ENCODE measurements at places on chromosomes 2 and 18.

- no peak for DNase-seq
Measured at GRCh38 chr2:162030363-162031190, 43.4 kb downstream of the DPP4 start.

DNA sequence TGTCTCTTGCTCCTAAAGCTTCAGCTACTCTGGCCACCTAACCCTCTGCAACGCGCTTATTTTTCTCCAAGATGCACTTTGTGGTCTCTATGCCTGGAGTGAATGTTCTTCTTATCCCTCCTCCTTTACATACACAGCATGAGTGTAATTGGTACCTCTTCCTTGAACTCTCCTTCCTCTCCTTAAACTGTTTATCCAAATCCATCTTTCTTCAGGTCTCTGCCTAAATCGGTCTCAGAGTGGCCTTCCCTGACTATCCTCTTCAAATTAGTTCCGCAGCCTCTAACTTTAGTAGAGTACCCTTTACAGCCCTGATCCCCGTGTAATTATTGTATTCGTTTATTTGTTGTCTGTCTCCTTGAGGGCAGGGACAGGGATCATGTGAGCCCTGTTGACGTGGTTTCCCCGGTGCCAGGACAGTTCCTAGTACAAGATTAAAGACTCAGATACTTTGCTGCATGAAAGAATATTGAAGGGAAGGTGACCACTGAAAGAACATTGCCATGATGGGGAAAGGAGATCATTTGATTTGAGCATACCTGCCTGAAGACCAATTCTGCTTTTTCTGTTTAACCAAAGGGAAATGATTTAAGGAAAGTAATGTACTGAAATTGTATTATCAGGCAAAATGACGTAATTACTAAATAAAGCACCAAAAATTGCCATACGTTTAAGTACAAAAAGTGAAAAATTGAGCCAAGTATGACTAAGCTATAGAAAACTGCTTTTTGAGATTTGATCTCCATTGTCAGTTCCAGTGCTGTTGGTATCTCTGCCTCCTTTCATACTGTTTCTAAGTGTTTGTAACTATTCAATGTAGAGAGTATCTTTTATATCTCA is 1.2 kb downstream of the CNOT9 start:
- no peak for DNase-seq

GRCh38 chr2:201854841-201855240 is 48.5 kb downstream of the CDK15 start:
- DNase-seq = no peak

- DNase-seq = no peak
Measured at GRCh38 chr2:189370719-189371118, 70.6 kb upstream of the WDR75 start.

DNA sequence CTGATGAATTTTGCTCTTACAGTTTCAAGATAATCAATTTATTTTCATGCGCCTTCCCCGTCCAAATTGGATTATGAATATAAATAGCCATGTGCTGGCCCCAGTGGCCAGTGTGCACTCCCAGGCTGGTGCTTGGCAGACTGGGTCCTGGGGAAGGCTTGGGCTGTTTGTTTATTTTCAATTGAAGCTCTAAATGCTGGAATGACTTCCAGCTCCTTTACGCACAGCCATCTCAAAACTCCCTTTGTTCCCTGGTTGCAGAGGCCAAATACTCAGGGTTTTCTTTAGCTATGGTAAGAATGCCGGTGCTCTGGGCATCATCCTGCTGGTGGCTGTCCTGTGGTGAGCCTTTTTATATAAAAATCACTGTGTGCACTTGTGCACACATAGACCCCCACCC is 131.5 kb downstream of the PRKCE start:
- DNase-seq = no peak

DNA sequence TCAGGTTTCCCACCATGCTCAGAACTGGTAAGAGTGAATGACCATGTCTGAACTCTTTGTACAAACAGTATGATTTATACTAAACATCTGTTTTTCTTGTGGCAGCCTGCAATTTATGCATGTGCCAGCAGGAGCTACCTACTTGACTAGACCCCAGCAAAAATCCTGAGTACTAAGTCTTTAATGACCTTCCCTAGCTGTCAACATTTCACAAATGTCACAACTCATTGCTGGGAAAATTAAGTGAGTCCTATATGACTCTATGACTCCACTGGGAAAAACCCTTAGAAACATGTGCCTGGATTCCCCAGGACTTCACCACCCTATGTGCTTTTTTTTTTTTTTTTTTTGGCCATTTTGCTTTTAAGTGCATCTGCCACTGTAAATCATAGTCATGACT is 1225.8 kb downstream of the SUCLG1 start:
- DNase-seq = no peak

GRCh38 chr18:924987-925386 is 20.3 kb downstream of the ADCYAP1 start:
- no peak for DNase-seq

DNA sequence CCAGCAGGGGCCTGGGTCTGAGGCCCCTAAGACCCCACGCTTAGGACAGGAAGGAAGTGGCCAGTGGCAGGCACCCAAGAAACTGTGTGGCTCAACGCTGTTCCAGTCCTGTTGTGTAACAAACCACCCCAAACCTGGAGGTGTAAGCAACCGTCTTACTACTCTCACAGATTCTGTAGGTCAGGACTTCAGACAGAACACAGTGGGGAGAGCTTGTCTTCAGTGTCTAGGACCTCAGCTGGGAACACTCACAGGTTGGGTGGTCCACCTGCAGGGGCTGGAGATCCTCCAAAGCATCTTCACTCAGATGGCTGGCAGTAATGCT is 123.0 kb downstream of the KLHL29 start:
- no peak for DNase-seq

- peak; percentile 81 for DNase-seq
Measured at GRCh38 chr2:3651691-3652648, 6.0 kb upstream of the ALLC start.

DNA sequence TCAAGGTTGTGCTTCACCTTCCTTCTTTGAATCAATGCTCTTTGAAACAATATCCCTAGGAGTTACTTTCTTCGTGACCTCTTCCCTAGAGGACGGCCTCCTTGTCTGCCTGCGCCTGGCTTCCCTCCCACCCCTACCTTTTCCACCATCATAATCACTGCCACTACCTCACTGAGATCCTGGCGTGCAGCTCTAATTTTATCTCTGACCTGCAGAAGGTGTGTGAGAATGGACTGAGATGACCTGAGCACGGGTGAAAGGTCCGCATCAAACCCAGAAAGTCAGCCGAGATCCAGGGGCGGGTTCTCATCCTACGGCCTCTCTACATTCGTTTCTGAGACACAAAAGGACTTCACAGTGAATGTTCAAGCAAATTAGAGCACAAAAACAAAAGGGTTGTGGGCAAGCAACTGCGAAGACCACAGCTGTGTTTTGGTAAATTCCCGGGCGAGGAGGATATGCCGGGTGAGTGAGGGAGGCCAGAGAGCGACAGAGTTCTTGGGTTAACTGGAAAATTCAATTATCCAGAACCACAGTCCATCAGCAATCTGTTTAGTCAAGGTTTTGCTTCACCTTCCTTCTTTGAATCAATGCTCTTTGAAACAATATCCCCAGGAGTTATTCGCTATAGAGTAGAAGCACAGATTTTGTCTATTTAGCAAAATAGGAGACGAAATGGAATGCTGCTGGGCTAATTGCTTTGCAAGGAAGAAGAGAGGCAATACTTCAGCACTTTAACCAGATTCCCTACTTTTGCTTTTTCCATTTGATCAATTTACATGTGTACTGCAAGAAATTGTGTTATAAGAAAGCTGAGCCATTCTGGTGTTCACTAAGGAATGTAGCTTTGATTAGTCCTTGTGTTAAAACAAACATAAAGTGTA is 212.6 kb downstream of the ACKR3 start:
- DNase-seq = no peak

DNA sequence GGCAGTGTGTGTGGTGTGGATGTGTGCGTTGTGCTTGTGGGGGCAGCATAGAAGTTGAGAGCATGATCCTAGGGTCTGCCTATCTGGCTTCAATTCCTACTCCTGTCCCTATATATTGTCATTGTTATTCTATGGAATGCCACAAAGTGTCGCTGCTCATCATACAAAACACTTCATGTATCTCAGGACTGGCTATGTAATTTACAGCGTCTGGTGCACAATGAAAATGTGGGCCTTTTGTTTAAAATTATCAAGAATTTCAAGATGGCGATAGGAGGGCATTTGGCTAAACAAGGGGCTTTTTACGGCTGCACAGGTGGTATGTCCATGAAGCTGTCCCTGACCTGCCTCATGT is 3.4 kb downstream of the SERPINB2 start:
- peak; percentile 31 for DNase-seq

DNA sequence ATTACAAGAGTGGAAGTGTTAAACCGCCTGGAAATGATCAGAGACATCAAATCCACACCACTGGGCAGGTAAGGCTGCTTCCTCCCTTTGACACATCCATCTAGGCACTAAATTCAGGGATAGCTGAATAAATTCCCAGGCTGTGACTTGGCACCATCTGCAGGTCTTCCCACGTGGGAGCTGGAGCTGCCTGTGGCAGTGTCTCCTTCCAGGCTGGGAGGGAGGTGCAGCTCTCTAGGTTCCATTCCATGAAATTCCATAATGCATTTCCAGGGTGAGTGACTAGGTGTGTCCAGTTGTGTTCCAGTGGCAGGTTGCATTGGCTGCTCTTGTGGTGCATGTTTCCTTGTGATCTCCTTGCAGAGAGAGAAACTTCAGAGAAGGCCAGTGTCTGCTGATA is 188.9 kb upstream of the CXCR4 start:
- DNase-seq = no peak

- DNase-seq = peak; percentile 14
Measured at GRCh38 chr2:178306352-178307073, 112.2 kb downstream of the OSBPL6 start.

DNA sequence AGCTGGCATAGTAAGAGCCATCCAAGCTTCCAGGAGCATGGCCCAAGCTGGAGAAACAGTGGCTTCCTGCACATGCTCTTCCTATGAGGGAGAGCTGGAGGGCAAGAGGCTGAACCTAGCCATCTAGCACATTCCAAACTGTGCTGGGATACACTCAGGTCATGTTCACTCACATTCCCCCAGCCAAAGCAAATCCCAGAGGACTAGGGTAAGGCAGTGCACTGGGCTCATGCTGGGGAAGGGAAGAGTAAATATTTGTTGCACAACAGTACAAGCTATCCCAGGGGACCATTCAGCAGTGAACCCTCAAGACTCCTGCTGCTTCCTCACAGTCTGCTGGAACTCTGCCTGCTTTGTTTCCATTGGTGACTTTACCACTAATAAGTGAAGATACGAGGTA is 20.7 kb upstream of the GYPC start:
- DNase-seq = no peak

DNA sequence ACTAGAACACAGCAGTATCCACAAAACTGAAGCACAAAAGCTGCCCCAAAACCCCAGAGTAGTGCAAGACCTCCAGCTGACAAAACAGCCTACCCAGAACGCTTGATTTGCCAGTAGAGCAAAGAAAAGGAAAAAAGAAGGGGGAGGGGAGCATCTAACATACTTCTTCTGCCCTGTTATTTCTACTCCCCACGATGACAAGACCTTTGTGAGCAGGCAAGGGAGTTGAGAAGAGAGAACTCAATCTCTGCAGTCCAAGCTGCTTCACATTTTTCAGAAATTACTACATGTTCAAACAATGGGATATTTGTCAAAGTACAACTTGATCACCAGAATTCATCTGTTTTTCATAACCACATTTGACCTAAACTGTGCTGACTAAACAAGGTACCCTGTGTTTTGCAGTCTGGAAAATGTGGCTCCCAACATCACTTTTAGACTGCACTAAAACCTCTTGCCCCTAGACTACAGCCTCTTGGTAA is 286.7 kb downstream of the EXOC6B start:
- DNase-seq = no peak

DNA sequence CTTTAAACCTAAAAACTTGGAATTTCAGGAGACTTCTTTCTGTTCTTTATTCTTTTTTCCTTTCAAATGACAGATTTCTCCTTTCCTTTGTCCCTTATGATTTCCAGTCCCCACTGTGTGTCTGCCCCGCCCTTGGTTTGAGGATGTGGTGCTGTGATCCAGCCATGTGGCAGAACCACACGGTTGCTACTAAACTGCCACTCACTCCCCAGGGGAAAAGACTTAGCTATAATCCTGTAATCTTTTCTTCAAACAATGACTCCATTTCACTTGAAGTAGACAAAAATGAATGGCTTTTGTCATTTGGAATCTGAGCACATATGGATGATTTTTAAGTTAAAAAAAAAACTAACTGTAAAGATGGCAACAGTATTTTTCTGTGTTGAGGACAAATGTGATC is 76.2 kb upstream of the STAM2 start:
- peak; percentile 30 for DNase-seq

DNA sequence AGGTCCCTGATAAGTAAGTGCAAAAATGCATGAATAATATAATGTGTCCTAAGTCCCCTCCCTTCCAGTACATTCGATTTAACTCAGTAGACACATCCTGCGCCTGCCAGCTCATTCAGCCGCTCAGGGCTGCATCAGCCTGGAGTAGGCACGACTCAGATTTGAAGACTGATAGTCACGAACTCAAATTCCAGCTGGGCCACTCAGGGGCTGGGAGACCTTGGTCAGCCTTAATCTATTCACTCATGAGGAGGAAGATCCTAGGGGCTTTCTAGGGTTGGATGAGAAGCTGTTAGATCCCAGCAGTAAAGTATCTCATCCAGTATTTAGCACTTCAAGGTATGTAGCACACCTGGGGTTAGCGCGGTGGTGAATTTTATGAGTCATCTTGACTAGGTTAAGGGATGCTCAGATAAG is 98.9 kb upstream of the ODC1 start:
- no peak for DNase-seq

GRCh38 chr18:48197819-48198218 is 211.4 kb downstream of the ZBTB7C start:
- DNase-seq = no peak

DNA sequence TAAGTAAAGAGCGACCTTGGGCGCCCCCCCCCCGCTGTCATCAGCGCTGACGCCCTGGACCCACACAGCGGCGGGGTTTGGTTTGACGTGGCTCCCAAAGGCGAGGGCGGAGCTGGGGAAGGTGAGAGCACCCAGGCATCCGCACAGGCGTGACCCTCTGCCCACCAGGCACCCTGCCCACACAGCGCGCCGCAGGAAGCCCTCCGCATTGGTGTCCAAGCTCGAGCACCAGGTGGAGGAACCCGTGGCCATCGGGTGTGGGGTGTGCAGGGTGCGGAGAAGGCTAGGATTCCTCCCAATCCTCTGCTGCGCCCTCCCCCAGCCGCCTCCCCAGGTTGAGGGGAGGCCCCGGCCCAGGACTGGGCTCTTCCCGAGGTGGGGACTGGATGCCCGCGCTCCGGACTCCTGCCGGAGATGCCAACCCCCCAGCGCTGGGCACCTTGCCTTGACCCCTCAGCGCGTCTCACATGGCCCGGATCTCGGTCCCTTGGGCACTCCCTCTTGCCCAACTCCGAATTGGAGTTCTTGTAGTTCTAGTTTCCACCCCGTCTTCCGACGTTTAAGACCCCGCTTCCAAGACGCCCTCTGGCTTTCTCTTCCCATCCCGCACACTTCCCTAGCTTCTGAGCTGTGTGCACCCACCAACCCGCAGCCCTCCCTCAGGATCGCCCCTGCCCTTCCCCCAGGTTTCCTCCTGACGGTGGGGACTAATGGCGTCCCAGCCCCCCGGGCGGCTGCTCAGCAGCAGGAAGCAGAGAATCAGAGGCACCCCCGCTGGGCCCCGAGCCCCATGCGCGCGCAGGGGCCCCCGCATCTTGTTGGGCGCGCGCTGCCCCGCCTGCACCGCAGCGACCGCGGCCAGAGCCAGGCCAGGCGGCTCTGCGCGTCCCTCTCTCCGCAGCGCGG is 25.9 kb upstream of the RESP18 start:
- DNase-seq = no peak

All from D721Med (cell line).